Heart left ventricle (tissue), 16 donors: ENCODE measurements at places on chromosomes 11 and 22. TPM values are rescaled to one million over a fixed set of nuclear protein-coding genes. Genes with fewer than 3 reads are reported as not detected.

- peaks cover 78% of the 10 kb centered on the region for H3K4me1 ChIP-seq
- no peaks in the 10 kb centered on the region for H3K27me3 ChIP-seq
- H3K27ac ChIP-seq, result peak overlapping the region; percentile 46
Observed at GRCh38 chr22:36347094-36347493, 40.7 kb downstream of the MYH9 start.

The EFCAB6 gene
- 1.3 TPM for total RNA-seq

The GAB4 gene
- not detected for total RNA-seq

DNA sequence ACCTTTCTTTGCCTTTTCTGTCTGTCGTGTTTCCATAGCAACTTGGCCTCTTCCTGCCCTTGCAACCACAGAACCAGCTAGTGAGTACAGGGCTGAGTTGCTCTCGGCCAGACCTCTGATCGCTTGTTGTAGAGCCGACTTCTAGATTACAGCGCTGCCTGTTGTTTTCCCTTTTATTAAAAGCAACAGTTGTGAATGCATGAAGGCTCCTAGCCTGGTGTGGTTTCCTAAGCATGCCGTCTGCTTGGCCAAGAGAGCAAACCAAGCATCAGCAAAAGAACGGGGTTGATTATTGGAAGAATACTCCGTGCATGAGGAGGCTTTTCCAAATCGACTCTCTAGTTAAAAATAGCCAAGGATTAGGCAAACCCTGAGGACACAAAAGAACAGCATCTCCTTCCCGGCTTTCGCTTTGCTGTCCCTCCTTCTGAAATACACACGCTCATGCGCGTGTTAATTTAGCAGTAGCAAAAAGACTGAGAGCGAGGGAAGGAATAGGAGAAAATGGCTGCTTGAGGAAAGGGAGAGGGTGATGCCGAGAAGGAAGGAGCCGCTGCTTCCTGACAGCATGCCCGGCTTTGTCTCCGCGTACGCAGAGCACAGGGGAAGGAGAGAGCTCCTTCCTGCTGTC lies 71.5 kb upstream of the TTC12 start:
- H3K4me3 ChIP-seq, result peak overlapping the region; percentile 34
- H3K27ac ChIP-seq, result peak overlapping the region; percentile 67
- no peaks in the 10 kb centered on the region for H3K36me3 ChIP-seq
- DNase-seq, result no peak
- H3K27me3 ChIP-seq, result no peaks in the 10 kb centered on the region

GRCh38 chr11:83697518-83697917 lies 411.4 kb upstream of the CCDC90B start:
- H3K4me1 ChIP-seq, result no peaks in the 10 kb centered on the region
- no peak overlapping the region for H3K4me3 ChIP-seq
- H3K27me3 ChIP-seq, result no peaks in the 10 kb centered on the region
- H3K27ac ChIP-seq, result no peak overlapping the region

GRCh38 chr11:27395556-27396258 lies 32.7 kb upstream of the CCDC34 start:
- no peak overlapping the region for H3K27ac ChIP-seq
- no peaks in the 10 kb centered on the region for H3K36me3 ChIP-seq
- no peak overlapping the region for H3K4me3 ChIP-seq
- H3K4me1 ChIP-seq, result no peaks in the 10 kb centered on the region
- no peaks in the 10 kb centered on the region for H3K27me3 ChIP-seq
- no peak for DNase-seq

GRCh38 chr11:2306452-2306823 lies 4.6 kb downstream of the TSPAN32 start:
- peaks cover 44% of the 10 kb centered on the region for H3K4me1 ChIP-seq
- H3K27me3 ChIP-seq, result no peaks in the 10 kb centered on the region
- no peaks in the 10 kb centered on the region for H3K36me3 ChIP-seq
- H3K27ac ChIP-seq, result peak overlapping the region; percentile 98
- H3K4me3 ChIP-seq, result no peak overlapping the region

GRCh38 chr11:127643268-127644058 lies 642.9 kb upstream of the KIRREL3 start:
- no peaks in the 10 kb centered on the region for H3K27me3 ChIP-seq
- H3K4me3 ChIP-seq, result no peak overlapping the region
- no peaks in the 10 kb centered on the region for H3K36me3 ChIP-seq
- no peak overlapping the region for H3K27ac ChIP-seq

DNA sequence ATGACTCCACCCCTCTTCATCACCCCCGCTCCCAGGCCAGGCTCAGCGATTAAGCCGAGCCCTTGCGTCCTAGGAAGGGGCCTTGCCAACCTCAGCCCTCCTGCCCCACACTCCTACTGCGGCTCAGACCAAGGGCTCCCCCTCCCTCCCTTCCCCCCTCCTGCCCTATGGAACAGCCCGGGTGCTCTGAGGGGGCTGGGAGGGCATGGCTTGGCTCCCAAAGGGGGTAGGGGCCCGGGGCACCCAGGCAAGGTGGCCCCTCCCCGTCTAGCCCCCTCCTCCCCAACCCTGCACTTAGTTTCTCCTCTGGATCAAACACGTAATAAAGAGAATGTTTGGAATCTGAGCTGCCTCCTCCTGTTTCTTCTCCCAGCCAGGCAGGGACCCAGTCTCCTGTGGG lies 6.3 kb downstream of the RCOR2 start:
- no peaks in the 10 kb centered on the region for H3K27me3 ChIP-seq
- H3K4me3 ChIP-seq, result no peak overlapping the region
- H3K4me1 ChIP-seq, result peaks cover 8% of the 10 kb centered on the region
- no peak for DNase-seq
- no peak overlapping the region for H3K27ac ChIP-seq

GRCh38 chr11:95499516-95500135 lies 268.6 kb upstream of the SESN3 start:
- no peak overlapping the region for H3K4me3 ChIP-seq
- H3K27ac ChIP-seq, result no peak overlapping the region
- no peaks in the 10 kb centered on the region for H3K4me1 ChIP-seq
- DNase-seq, result no peak

DNA sequence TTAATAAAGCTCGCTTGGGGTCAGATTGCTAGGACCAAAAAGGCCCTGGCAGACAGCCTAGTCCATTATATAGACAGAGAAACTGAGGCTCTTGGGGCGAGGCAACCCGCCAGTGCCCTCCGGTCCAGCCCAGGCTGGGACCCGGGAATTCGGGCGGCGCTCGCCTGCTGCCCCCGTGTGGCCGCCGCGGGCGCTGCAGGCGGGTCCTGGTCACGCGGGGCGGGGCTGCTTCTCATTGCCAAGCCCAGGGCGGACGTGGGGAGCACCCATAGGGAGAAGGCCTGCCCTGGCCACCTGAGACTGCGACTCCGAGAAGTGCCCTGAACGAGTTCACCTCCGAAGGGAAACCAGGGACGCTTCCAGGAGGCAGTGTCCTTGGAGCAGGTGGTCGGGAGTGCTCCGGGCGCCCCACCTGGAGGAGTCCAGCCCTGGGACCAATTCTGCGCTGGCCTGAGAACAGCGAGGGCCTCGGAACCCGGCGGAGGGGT lies 36.0 kb upstream of the CSNK1E start:
- H3K4me3 ChIP-seq, result no peak overlapping the region
- no peaks in the 10 kb centered on the region for H3K36me3 ChIP-seq
- no peaks in the 10 kb centered on the region for H3K27me3 ChIP-seq
- peak; percentile 66 for DNase-seq
- peaks cover 7% of the 10 kb centered on the region for H3K4me1 ChIP-seq

- H3K36me3 ChIP-seq, result no peaks in the 10 kb centered on the region
- no peaks in the 10 kb centered on the region for H3K27me3 ChIP-seq
- no peaks in the 10 kb centered on the region for H3K4me1 ChIP-seq
Observed at GRCh38 chr11:132064987-132065620, 694.7 kb downstream of the NTM start.

GRCh38 chr11:99534812-99535211 lies 514.1 kb downstream of the CNTN5 start:
- no peak overlapping the region for H3K4me3 ChIP-seq
- DNase-seq, result no peak
- no peaks in the 10 kb centered on the region for H3K36me3 ChIP-seq
- no peaks in the 10 kb centered on the region for H3K27me3 ChIP-seq
- no peaks in the 10 kb centered on the region for H3K4me1 ChIP-seq
- no peak overlapping the region for H3K27ac ChIP-seq

The SLC7A4 gene
- not detected for total RNA-seq

GRCh38 chr11:64776875-64777274 lies 1.5 kb downstream of the SF1 start:
- DNase-seq, result no peak
- H3K4me3 ChIP-seq, result peak overlapping the region; percentile 87
- H3K27me3 ChIP-seq, result no peaks in the 10 kb centered on the region

GRCh38 chr11:95720195-95720594 lies 69.4 kb downstream of the FAM76B start:
- H3K4me3 ChIP-seq, result no peak overlapping the region
- H3K27ac ChIP-seq, result no peak overlapping the region
- no peaks in the 10 kb centered on the region for H3K27me3 ChIP-seq
- H3K4me1 ChIP-seq, result no peaks in the 10 kb centered on the region
- DNase-seq, result no peak

DNA sequence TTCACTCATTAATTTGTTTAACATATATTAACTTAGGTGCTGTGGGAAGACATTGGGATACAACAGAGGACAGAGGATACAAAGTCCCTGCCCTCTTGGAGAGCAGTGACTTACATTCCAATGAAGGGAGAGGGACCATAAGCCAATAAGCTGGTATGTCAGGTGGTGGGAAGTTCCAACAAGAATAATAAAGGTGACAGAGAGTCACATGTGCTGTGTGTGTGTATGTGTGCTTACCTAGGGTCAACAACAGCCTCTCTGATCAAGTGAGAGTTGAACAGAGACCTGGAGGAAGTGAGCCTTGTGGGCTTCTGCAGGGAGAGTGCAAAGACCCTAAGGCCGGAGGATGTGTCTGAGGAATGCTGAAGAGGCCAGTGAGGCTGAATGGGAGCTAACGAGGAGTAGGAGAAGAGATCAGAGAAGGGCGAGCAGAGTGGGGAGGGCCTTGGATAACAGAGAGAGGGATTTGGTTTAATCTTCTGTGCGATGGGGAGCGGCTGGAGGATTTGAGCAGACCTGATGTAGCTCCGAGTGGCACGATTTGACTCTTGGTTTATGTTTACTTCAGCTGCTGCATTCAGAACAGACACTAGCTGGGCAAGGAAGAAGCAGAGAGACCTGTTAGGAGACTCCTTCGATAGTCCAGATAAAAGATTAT lies 35.3 kb downstream of the MAP6 start:
- H3K4me3 ChIP-seq, result no peak overlapping the region
- no peak for DNase-seq
- no peaks in the 10 kb centered on the region for H3K27me3 ChIP-seq

GRCh38 chr11:102800767-102801166 lies 2.8 kb upstream of the MMP1 start:
- DNase-seq, result no peak
- no peak overlapping the region for H3K27ac ChIP-seq
- no peaks in the 10 kb centered on the region for H3K36me3 ChIP-seq
- no peaks in the 10 kb centered on the region for H3K4me1 ChIP-seq
- no peak overlapping the region for H3K4me3 ChIP-seq

DNA sequence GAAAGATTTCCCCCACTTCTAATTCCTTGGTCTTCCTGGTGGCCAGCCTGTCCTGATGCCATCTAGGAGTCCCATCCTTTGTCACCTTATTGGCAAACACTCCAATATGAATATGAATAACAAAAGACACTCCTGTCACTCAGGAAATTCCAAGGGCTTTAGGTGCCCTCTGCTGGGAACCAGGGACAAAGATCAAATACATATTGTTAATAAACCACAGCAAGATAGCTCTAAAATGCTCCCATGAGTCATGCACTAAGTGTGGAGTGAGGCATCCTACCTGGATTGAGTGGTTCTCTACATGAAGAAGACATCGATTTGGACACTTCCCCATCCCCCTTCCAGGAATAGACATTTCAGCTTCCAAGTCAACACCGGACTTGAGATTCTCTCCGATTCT lies 823.6 kb downstream of the TBC1D22A start:
- no peaks in the 10 kb centered on the region for H3K36me3 ChIP-seq
- H3K4me3 ChIP-seq, result no peak overlapping the region
- H3K4me1 ChIP-seq, result no peaks in the 10 kb centered on the region
- H3K27ac ChIP-seq, result no peak overlapping the region
- no peaks in the 10 kb centered on the region for H3K27me3 ChIP-seq

- H3K4me1 ChIP-seq, result no peaks in the 10 kb centered on the region
- no peaks in the 10 kb centered on the region for H3K36me3 ChIP-seq
- H3K27me3 ChIP-seq, result no peaks in the 10 kb centered on the region
- H3K4me3 ChIP-seq, result no peak overlapping the region
- no peak overlapping the region for H3K27ac ChIP-seq
- no peak for DNase-seq
Observed at GRCh38 chr11:9053316-9054035, 37.9 kb downstream of the SCUBE2 start.

- no peak for DNase-seq
- no peak overlapping the region for H3K4me3 ChIP-seq
- no peak overlapping the region for H3K27ac ChIP-seq
- H3K36me3 ChIP-seq, result no peaks in the 10 kb centered on the region
- H3K27me3 ChIP-seq, result no peaks in the 10 kb centered on the region
- peaks cover 15% of the 10 kb centered on the region for H3K4me1 ChIP-seq
Observed at GRCh38 chr11:108873310-108873709, 208.4 kb downstream of the DDX10 start.

GRCh38 chr11:34311126-34311525 lies 46.7 kb downstream of the ABTB2 start:
- peak; percentile 81 for DNase-seq
- H3K4me3 ChIP-seq, result no peak overlapping the region
- no peaks in the 10 kb centered on the region for H3K36me3 ChIP-seq
- H3K27ac ChIP-seq, result peak overlapping the region; percentile 46
- H3K4me1 ChIP-seq, result no peaks in the 10 kb centered on the region
- no peaks in the 10 kb centered on the region for H3K27me3 ChIP-seq

DNA sequence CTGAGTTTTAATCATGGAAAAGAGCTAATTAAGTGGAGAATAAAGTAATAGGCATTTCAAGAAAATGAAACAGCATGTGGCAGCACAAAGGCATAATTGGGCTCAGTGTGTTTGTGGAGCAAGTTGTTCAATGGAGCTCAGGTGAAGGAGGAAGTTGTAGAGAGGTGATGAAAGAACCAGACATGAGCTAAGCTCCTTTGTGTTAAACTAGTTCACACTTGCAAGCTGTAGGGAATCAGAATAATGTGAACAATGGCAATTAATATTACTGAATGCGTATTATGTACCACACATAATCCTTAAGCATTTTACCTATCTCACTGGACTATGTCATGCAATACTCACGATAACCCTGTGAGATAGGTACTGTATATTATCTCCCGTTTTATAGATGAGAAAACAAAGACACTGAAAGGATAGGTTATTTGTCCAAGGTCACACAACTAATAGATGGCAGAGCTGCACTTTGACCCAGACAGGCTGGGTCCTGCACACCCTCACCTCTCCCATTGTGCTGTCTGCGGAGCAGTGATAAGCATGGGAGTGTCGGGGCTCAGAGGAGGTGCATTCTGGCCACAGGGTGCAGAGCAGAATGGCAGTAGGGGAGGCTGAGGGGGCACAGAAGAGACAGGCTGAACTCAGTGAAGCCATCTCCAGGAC lies 8.9 kb downstream of the OLFML1 start:
- H3K27ac ChIP-seq, result no peak overlapping the region
- DNase-seq, result no peak
- no peak overlapping the region for H3K4me3 ChIP-seq
- peaks cover 18% of the 10 kb centered on the region for H3K36me3 ChIP-seq
- H3K4me1 ChIP-seq, result no peaks in the 10 kb centered on the region
- H3K27me3 ChIP-seq, result no peaks in the 10 kb centered on the region

GRCh38 chr11:122398167-122398566 lies 257.4 kb upstream of the UBASH3B start:
- no peak overlapping the region for H3K4me3 ChIP-seq
- H3K4me1 ChIP-seq, result no peaks in the 10 kb centered on the region
- no peak overlapping the region for H3K27ac ChIP-seq
- DNase-seq, result no peak
- H3K36me3 ChIP-seq, result no peaks in the 10 kb centered on the region
